ENCODE measurements at places on chromosomes 16 and 17.
A peak's percentile ranks its signal among the peaks of the same experiment; 100 is the strongest.

- no peak for DNase-seq
Measured at GRCh38 chr16:86338403-86339115, 171.8 kb upstream of the FOXF1 start.

- no peak for DNase-seq
Measured at GRCh38 chr16:51922476-51922875, 624.5 kb downstream of the TOX3 start.

GRCh38 chr16:6618874-6619273, 713.8 kb upstream of the RBFOX1 start:
- no peak for DNase-seq

DNA sequence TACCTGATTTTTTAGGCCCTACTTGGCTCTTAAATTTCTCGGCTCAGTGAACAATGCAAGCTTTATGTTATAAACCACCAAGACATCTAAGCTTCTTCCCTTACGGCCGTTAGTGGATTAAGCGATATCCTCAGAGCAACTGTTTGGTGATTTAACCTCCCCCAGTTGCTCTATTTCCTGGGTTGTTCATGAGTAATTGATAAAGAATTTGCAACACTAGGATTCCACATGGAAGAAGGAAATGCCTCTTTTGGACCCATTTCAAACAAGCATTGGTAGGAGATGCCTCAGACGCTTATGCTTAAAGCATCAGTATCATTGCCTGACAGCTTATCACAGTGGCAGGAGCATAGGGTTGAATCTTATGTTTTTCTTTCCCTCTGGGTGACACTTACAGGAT, 65.3 kb downstream of the RBFOX1 start:
- no peak for DNase-seq

DNA sequence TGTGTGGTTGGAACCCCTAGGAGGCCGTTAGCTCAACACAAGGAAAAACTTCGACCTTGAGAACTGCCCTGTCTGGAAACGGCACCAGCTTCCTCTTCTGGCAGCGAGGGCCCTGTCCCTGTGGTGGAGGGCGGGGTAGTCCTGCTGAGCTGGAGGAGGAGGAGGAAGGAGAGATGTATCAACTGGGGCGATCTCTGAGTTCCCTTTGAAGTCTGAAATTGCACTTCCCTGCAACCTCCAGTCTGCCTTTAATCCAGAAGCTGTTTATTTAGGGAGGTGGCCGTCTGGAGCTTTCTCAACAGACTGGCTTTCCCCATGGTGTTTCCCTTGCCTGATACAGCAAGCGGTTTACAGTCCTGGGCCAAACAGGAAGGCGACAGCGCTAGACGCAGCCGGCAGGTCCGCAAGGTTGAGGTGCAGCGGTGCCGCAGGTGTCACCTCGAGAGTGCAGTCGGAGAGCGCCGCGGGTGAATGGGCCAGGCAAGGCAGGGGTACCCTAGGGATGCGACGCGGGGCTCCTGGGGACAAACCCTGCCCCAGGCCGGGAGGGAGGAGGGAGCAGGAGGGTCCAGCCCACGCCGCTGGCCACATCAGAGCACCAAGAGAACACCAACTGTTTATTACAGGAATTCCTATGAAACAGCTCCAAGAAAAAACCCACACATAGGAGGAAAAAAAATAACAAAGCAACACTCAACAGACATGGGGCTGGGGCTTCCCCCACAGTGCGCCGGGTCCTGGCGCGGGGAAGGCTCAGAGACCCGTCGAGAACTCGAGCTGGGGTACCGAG, 11.4 kb upstream of the MRPS23 start:
- DNase-seq, result no peak

- DNase-seq, result no peak
Measured at GRCh38 chr17:46035112-46035818, 36.2 kb downstream of the STH start.

GRCh38 chr17:61402978-61403800, 3.5 kb downstream of the TBX2 start:
- peak; percentile 72 for DNase-seq

- no peak for DNase-seq
Measured at GRCh38 chr17:332558-333322, 19.9 kb downstream of the RPH3AL start.

DNA sequence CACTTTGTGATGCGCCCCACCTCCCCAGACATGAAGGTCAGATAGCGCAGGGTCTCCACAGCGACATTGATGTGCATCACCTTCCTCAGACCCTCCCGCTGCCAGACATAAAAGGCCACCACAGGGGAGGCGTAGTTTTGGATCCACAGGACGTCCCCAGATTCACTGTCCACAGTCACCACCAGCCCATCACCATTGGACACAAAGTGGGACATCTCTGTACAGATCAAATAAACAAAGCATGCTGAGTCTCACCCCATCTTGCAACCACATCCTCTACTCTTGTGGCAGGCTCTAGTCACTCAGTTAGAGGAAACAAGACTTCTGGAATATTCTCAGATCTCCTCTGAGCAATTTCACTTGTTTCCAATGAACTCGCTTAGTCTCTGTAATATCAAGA, 46.3 kb upstream of the ICAM2 start:
- no peak for DNase-seq

DNA sequence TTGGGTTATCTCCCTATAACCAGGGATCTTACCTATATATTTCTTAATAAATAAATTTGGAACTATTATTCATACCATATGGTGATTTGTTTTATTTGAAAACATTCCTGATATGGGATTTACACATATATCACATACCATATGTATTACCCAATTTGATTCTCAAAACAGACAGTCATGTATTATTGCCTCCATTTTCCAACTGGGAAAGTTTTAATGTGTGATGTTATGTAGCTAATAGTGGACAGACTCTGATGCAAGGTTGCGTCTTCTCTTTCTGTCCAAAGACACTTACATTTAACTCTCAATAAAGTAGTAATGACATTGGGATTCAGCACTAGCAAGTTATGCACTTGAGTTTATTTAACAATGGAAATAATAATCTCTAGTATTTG, 1.1 kb downstream of the KRTAP9-9 start:
- no peak for DNase-seq

- no peak for DNase-seq
Measured at GRCh38 chr16:12293017-12293618, 316.6 kb downstream of the SNX29 start.

GRCh38 chr17:13410874-13411273, 190.9 kb downstream of the HS3ST3A1 start:
- no peak for DNase-seq

- DNase-seq, result no peak
Measured at GRCh38 chr17:44283344-44284023, 15.5 kb upstream of the SLC4A1 start.

GRCh38 chr17:49053171-49053829, 56.1 kb downstream of the IGF2BP1 start:
- DNase-seq, result no peak

GRCh38 chr17:76472258-76472645, 4.8 kb downstream of the AANAT start:
- DNase-seq, result no peak

DNA sequence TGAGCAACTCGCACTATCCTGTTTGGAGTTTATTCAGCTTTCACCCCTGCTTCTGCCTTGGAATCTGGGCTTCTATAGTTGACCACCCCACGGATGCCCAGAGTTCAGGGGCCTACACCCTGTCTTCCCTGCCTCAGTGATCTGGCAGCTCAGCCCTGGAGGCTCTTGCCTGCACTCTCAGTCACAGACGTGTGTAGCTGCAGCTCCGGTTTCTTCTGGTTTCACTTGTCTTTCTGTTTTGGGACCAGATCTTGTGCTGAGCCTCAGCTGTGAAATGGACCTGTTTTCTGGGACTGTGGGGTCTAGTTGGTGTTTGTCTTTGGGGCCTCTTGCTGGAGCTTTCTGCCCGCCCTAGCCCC, 5.8 kb downstream of the GPT2 start:
- no peak for DNase-seq

GRCh38 chr17:7017827-7018200, 5.0 kb upstream of the BCL6B start:
- no peak for DNase-seq

- no peak for DNase-seq
Measured at GRCh38 chr16:2686912-2687507, 4.7 kb downstream of the KCTD5 start.

GRCh38 chr16:56272583-56272894, 81.2 kb downstream of the GNAO1 start:
- DNase-seq, result no peak

Measured in NCI-H510A treated with DMSO at 0.1 percent for 48 hours (cell line).